AG08395 (cell line): ENCODE measurements at places on chromosomes 11 and 22.

GRCh38 chr11:27191639-27192038, 151.0 kb downstream of the BBOX1 start:
- DNase-seq, result no peak

DNA sequence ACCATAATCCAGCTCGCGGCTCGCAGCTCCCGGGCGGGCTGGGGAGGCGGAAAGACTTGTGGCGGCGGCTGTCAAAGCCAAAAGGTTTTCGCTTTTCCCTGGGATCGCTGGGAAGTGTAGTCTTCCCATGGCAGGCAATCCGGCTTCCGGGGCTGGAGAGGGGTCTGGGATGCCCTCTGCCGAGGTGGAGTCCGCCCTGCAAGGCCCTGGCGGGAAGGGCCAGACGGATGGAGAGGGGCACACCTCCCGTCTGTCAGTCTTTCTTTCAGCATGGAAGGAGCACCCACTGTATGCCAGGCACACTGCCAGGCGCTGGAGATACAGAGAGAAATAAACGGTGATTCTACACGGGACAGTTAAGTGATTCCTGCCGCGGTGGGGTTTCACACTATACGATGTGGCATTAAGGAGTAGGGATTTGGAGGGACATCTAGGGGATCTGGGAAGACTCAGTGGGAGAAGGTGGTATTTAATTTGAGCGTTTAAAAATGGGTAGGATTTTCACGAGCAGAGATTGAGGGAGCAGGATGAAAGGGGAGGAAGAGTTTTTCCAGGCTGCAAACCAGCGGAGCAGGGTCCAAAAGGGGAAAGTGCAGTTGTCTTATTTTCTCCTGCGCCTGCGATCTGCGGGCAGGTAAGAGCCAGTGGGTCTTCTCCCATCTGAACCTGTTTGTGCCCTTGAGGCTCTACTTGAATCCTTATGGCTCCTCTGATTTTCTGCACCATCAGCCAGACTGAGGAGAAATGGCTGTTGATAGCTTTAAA, at the start of gene BACE1:
Gene BACE1 (minus strand): TSS at position 60 of the 765 bp plus-strand sequence. CDS start 461 bp downstream, outside the sequence.
- DNase-seq, result peak; percentile 91

DNA sequence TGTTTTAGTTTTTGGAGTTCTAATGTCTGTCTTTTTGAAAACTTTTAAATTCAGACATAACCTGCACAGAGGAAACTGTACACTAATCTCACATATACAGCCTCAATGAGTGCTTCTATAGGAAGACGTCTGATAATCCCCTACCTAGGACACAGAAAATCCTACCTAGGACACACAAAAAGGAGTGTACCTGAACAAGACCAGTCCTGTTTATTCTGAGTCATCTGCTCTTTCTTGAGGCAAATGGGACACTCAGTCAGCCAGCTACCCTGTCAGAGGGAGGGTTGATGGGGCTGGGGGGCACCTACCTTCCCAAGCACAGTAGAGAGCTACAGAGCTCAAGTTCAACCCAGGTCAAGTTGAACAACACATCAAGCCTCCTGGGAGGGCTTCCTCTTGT, 346.6 kb upstream of the NCAM1 start:
- DNase-seq, result no peak

DNA sequence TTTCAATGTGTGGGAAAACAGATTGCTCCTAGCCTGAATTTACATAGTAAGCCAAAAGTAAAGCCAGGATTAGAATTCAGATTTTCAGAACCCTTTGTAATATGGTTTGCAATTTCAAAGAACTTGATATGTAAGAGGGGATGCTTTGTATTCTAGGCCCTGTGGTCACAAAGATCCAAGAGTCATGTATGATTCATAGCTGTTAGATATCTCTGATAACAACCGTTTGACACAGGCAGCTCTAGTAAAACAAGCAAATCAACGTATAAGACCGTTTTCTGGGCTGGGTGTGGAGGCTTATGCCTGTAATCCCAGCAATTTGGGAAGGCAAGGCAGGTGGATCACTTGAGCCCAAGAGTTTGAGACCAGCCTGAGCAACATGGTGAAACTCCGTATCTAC, 79.6 kb downstream of the EMSY start:
- DNase-seq, result no peak

- no peak for DNase-seq
Measured at GRCh38 chr11:122754553-122755322, 83.6 kb upstream of the CRTAM start.

GRCh38 chr11:94749369-94749768, 18.8 kb upstream of the AMOTL1 start:
- no peak for DNase-seq

GRCh38 chr11:112509300-112509699, 248.6 kb upstream of the PLET1 start:
- DNase-seq, result no peak

DNA sequence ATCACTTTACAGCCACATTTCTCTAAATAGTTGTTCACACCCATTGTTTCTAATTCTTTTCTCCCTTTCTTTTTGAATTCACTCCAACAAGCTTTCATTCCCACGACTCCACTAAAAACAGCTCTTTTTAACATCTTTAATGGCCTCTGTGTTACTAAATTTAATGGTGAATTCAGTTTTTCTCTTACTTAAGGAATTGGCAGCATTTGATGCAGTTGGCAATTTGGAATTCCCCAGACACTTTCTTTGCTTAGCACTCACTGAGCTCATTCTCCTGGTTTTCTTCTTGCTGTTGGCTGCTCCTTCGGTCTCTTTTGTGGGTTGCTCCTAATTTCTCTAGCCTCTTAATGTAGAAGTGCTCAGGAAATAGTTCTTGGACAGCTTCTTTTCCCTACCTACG, 40.5 kb upstream of the OR9Q1 start:
- no peak for DNase-seq

DNA sequence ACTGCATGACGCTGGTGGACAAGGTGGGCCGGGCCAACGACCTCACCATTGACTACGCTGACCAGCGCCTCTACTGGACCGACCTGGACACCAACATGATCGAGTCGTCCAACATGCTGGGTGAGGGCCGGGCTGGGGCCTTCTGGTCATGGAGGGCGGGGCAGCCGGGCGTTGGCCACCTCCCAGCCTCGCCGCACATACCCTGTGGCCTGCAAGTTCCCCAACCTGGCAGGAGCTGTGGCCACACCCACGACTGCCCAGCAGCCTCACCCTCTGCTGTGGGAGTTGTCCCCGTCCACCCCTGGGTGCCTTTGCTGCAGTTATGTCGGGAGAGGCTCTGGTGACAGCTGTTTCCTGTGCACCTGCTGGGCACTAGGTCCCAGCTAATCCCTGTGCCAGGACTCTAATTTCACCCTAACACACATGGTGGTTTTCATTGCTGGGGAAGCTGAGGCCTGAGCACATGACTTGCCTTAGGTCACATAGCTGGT, 49.0 kb upstream of the PPP6R3 start:
- DNase-seq, result no peak

- no peak for DNase-seq
Measured at GRCh38 chr22:24101966-24102365, 79.3 kb upstream of the SUSD2 start.

- DNase-seq, result no peak
Measured at GRCh38 chr11:37916331-37916730, 1318.3 kb upstream of the RAG2 start.

- DNase-seq, result peak; percentile 85
Measured at GRCh38 chr22:45064313-45065278, 54.8 kb upstream of the PHF21B start.

- DNase-seq, result no peak
Measured at GRCh38 chr22:32799496-32799895, 2.0 kb upstream of the TIMP3 start.

DNA sequence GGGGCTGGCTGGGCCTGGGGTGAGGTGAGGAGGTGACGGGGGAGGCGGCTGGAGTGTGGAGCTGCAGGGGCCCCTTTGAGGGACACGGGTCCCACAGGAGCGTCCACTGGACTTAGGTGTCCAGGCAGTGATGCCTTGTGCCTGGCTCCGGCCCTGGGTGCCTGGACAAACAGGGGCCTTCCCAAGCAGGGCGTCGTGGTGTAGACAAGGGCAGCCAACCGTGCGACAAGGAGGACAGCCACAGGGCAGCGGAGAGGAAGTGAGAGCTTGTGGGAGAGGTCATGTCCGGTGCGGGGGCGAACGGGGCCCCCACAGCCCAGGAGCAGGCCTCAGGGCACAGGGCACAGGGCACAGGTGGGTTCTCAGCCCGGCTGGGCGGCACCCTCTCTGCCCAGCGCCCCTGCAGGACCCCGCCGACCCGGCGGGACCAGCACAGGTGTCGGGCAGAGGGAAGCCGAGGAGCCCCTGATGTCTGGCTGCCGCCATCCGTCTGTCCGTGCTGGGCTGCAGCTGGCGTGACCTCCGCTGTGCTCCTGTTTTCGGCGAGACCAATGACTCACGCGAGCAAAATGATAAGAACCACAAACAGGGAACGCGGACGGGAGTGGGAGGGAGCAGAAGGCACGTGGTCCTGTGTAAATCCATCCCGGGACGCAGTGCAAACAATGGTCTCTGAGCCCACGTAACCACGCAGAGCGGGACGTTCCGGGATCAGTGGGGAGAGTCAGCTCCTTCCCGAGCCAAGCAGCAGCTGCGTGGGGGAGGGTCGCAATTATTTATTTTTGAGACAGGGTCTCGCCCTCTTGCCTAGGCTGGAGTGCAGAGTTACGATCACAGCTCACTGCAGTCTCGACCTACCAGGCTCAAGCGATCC, 49.1 kb upstream of the A4GALT start:
- peak; percentile 93 for DNase-seq
